RWPE2 (cell line): ENCODE measurements at places on chromosomes 7 and 10.
A peak's percentile ranks its signal among the peaks of the same experiment; 100 is the strongest.

GRCh38 chr7:55538538-55538937, 33.8 kb downstream of the VOPP1 start:
- no peak for DNase-seq

DNA sequence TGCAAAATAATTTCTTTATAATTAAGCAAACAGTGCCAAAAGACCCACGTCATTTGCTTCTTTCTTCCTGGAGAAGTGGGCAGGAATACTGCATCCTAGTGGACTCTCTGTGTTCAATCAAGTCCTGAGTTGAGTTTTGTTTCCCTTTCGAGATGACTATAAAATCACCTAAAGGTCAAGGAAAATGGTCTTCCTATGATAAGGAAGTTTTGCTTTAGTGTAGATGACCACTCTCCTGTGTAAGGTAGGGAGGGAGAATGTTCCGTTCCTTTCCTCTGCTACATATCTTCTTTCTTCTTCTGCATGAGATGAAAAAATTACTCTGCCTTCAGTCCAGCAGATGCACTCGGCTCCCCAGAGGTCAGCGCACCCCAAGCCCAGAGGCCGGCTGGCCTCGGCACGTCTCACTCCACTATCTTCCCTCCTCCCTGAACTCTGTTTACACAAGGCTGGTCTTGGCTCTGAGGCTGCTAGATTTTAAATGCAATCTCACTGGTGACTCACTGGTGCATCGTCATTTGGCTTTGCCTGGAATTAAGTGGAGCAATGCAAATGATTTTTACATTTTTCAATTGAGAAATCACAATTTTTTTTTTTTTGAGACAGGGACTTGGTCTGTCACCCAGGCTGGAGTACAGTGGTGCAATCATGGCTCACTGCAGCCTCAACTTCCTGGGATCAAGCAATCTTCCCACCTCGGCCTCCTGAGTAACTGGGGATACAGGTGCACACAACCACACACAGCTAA, 18.6 kb upstream of the VDAC2 start:
- no peak for DNase-seq

GRCh38 chr10:11026773-11027172, 9.1 kb downstream of the CELF2 start:
- no peak for DNase-seq

- DNase-seq = no peak
Observed at GRCh38 chr10:101693651-101693977, 1.4 kb downstream of the FBXW4 start.

- no peak for DNase-seq
Observed at GRCh38 chr7:30460246-30460633, 18.3 kb downstream of the NOD1 start.

GRCh38 chr7:46930366-46930765, 651.5 kb downstream of the TNS3 start:
- DNase-seq = peak; percentile 84

- no peak for DNase-seq
Observed at GRCh38 chr10:73465978-73466726, 29.7 kb downstream of the PPP3CB start.

DNA sequence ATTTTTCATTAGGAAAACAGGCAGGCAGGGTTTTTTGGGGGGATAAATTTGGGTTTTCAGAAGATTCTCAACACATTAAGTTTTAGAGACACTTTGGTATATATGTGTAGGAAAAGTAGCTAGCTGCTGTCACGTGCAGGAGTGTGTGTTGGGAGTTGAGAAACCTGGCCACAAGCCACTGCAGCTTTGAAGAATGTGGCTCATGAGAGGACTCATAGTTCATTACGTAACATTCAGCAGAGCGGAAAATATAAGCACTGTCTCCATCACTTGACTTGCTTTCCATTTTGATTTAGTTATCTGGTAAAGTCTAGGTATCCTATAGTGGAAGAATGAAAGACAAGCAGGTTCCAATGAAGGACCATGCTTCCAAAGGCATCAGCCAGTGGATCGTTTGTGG, 31.2 kb downstream of the SMNDC1 start:
- DNase-seq = no peak

DNA sequence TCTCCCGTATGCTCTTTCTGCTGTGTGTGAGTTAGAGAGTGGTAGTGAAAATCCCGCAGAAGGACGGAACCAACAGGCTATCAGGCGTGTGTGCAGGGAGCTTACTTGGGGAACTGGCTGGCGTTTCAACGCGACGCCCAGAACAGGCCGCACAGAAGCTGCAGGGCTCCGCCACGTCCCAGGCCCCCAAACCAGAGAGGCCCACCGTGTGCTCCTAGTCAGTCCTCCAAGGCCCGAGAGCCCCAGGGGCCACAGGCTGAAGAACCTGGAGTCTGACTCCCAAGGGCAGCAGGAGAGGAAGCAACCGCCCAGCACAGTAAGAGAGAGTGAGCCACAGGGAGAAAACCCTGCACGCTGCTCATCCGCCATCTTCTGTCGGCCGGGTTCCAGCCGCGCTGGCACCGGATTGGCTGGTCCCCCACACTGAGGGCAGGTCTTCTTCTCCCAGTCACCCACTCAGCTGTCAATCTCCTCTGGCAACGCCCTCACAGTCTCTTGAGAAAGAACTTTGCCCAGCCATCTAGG, 730.6 kb upstream of the VSTM2A start:
- DNase-seq = no peak

- DNase-seq = no peak
Observed at GRCh38 chr10:33893506-33893905, 559.0 kb upstream of the NRP1 start.

DNA sequence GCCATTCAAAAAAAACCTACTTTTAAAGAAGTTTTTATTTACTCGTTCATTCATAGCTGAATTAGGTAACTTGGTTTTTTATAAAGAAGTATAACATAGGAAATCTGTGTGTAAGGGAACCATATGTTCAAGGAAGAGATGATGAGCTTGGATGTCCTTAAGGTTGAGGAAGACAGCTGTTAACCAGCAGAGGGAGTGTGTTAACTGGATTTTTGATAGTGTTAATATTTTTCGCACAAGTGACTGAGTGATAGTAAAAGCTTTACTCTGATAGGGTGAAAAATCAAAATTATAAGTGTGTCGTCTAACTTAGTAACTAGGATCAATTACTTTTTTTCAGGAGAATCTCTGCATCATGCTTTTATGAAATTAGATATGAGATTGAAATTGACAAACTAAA, 134.7 kb downstream of the ARL5B start:
- DNase-seq = no peak

GRCh38 chr10:27792216-27792615, 46.6 kb upstream of the MKX start:
- DNase-seq = no peak

DNA sequence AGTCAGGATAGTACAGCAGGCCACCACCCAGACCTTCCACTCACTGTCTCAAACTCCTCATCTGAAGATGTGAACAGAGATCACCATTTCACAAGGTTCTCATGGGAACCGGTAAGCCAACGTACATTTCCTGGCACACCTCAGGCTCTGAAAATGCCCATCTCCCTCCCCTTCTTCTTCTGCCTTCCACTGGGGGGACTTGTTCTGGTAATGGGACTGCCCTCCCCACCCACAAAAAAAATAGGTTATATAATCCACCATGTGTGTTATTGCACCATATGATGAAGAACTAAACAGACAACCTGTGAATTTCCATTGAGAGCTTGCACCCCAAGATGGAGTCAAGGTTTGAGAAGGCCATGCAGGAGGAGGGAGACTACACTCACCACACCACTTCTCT, 42.1 kb upstream of the IKZF1 start:
- no peak for DNase-seq

GRCh38 chr7:134353411-134353810, 36.7 kb upstream of the SLC35B4 start:
- DNase-seq = no peak

- no peak for DNase-seq
Observed at GRCh38 chr7:102840404-102840803, 72.4 kb upstream of the LRRC17 start.

DNA sequence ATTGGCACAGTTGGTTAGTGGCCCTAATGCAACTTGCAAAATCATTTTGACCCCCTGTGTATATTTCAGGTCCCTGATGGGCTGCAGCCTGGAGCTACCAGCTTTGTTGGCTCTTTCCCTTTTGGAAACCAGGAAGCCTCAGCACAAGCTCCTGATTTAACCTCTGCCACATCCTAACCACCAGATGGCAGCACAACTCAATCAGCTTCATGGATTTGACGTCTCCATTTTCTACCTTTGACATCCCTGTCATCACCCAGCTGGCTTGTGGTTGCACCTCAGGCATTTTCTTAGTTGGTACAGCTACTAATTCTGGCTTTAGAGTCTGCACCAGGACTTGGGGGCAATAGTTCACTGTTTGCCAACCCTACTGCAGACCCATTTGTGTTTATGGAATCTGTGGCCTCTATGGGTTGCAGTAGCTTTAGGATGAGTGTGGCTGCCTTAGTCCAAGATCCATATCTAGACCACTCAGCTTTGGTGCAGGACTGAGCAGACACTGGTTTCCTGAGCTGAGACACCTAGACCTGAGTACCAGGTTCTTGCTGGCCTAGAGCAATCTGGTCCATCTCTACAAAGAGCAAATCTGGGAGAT, 456.2 kb downstream of the REEP3 start:
- no peak for DNase-seq

GRCh38 chr7:155533827-155534690, 12.3 kb downstream of the CNPY1 start:
- DNase-seq = no peak

- no peak for DNase-seq
Observed at GRCh38 chr7:20304366-20304765, 26.3 kb upstream of the ITGB8 start.

DNA sequence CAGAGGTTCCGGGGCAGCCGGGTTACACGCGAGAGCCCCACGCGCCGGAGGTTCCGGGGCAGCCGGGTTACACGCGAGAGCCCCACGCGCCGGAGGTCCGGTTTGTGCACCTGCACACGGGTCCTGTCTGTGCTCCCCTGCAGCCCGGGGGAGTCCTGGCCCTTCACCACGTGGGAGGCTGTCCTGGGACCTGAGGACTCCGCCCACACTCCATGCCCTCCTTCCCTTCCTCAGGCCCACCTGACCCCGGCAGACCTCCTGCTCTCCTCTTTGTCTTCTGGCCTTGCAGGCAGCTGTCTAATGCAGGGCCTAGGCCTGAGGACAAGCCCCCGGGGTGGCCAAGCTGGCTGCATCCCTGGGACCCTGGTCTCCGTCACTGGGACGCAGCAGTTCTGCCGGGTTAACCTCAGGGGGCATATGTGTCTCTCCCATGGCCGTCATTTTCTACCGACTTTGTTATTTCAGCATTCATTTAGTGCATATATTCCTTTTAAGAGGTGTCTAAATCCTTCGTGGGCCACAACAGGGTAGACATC, 374.6 kb downstream of the DNAJB6 start:
- DNase-seq = no peak

- DNase-seq = no peak
Observed at GRCh38 chr10:90871279-90871765, 452 bp upstream of the RPP30 start.

GRCh38 chr10:80185578-80186299, 19.6 kb downstream of the ANXA11 start:
- DNase-seq = no peak

GRCh38 chr7:3436746-3437145, 135.7 kb downstream of the SDK1 start:
- DNase-seq = no peak

DNA sequence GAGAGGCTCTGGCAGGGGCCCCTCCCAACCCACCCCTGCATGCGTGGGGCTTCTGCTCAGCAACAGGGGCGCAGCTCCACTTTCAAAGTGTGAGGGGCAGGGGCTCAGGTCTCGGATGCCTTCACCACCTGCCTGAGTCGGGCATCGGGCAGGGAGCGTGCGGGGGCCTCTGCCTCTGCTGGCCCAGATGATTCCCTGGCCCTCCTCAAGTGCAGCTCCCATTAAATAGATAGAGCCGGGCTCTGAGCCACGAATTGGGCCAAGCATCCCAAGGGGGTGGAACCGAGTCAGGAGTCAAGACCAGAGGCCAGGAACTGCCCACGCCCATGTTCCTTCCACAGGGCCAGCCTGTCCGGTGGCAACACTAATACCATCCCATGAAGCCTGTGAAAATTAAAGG, 108.9 kb upstream of the FAM20C start:
- DNase-seq = no peak

DNA sequence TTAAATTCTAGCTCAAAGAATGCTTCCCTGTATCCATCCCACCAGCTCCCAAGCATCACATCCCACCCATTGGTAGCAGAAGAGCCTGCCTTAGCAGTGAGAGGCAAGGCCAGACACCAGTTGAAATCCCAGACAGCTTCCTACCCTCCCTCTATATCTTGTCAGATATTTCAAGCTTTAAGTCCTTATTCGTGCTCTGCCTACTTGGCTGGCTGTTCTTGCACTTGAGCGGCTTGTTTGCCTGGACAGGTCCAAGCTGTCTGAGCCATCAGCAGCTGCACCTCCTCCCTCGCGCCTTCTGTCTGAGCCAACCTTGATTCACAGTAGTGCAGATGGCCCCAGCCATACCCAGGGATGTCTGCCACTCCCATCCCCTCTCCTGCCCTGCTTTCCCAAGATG, 16.4 kb downstream of the LRRC4 start:
- no peak for DNase-seq

DNA sequence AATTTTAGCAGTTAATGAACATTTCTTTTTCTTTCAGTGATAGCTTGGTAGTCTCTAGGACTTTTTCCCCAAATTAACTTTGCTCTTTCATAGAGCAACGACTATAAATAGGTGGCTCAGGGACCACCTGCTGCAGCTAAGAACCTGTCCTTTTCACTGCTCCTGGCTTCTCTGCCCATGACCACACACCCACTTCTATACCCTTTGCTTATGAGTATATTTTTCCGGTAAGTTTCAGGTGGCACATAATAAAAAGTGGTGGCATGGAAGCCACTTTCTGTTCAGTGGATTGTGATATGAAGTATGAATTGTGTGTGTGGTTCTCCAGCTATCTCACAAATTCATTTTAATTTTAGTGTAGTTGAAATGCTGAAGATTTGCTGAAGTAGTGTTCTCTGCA, 1.2 kb downstream of the ING3 start:
- no peak for DNase-seq

DNA sequence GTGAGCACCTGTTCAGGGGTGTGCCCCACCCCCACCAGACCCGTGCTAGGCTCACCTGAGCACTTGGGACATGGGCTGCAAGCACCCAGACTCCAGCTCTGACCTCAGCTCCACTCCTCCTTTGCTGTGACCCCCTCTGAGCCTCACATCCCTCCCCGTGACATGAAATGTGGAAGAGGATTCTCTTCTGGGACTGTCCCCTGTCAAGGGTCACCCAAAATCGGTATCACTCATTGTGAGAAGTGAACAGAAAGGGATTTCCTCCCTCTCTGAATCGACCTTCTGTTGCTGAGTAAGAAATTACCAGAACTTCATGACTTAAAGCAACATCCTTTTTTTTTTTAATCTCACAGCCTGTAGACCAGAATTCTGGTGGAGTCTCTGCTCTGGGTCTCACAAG, 6.2 kb upstream of the CHST15 start:
- DNase-seq = no peak

DNA sequence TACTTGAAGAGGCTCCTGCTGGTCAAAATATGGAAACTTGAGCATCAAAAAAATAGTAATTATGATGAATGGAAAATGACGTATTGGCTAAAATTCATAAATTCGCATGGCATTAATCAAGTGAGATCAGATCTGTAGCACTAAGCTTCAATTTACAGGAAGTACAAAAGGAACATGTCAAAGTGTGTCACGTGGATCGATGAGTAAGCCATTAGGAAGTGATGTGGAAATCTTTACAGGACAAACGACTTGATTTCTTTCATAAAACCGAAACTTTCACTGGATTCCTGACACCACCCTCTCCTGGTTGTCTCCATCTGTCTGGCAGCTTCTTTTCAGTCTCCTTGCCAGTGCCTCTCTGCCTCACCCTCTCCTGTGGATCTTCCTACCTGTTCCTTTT, 25.8 kb downstream of the AKR1C8 start:
- no peak for DNase-seq
